Kidney (tissue), 22 donors: ENCODE measurements at places on chromosomes 12 and 14. TPM values are rescaled to one million over a fixed set of nuclear protein-coding genes. Genes with fewer than 3 reads are reported as not detected.

GRCh38 chr12:49019443-49020324 is 1.1 kb upstream of the PRKAG1 start:
- peak; percentile 70 for DNase-seq

- DNase-seq = no peak
Observed at GRCh38 chr12:32541754-32542374, 137.2 kb upstream of the DNM1L start.

DNA sequence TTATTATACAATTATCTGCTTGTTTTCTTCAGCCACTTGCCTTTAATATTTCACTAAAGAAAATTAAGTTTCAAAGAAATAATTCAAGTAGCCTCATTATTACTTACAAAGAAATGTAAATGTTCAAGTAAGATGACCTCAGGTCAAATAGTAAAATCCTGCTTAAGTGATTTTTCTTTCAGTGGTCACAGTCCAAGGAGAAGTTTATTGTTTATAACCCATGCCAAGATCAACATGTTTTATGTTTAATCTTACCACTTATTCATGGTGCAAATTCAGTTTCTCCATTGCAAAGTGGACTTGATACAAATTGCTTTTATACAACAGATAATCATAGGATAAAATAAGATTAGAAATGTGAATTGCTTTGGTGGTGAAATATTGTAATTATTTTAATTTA is 370.2 kb upstream of the FLRT2 start:
- DNase-seq = no peak

- DNase-seq = no peak
Observed at GRCh38 chr14:52876311-52876710, 74.5 kb downstream of the FERMT2 start.

DNA sequence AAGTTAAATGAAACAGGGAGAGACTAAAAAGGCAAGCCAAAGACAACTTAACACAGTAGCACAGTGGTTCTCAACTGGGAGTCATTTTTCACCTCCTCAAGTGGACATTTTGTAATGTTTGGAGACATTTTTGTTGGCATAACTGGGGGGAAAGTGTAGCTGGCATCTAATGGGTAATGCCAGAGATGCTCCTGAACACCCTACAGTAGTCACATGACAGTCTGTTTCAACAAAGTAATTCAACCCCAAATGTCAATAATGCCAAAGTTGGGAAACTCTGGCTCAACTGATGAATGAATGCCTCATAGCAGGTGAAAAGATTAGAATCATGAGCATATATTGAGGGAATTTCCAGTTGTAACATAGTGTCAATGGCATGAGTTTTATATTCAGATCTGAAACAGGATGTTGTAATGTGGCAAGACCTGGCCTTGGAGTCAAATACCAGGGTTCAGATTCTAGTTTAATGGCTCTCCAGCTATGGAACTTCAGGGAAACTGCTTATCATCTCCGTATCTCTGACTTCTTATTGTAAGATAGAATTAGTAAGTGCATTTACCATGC is 2.4 kb upstream of the OR4K5 start:
- no peak for DNase-seq

DNA sequence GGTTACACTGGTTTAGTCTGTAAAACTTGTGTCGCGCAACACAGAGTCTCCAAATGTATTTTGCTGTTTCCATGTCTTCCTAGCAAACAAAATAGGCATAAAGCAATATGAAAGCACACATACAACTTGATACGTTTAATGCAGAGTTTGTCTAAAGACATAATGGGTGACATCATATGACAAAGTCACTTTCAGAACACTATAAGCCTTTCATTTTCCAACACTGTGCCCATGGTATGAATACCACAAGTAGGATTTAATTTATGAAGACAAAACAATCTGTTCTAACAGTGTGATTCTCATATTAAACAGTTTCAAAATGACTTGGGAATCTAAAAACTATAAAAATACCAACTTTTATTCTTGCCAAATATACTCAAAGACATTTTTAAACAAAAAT is 58.4 kb downstream of the PTPN21 start:
- no peak for DNase-seq

- peak; percentile 72 for DNase-seq
Observed at GRCh38 chr12:42568952-42569915, 20.3 kb downstream of the PRICKLE1 start.

- peak; percentile 83 for DNase-seq
Observed at GRCh38 chr12:110345176-110345661, 58.3 kb downstream of the ANAPC7 start.

DNA sequence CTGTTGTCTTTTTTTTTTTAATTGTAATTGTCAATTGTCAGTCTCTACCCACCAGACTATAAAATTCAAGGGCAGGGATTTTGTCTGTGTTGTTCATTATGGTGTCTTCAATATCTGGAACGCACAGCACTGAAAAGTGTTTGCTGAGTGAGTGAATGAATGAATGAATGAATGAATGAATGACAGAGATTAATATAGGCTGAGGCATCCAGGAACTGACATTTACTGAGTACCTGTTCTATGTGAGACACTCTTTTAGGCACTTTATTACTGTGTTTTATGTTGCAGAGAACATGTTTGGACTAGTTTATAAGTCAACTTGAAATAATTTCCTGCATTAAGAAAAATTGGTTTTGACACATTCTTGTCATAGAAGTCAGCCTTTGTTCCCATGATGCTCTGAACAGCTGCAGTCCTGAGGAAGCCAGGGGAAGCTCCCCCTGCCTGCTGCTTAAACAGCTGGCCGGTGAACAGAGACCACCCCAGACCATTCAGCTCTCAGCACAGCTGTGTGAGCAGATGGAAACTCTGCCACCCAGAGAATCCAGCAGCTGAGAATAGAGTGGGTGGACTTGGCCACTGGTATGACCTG is 160.7 kb upstream of the CCND2 start:
- DNase-seq = peak; percentile 76

- DNase-seq = peak; percentile 84
Observed at GRCh38 chr12:111313833-111314259, 55.0 kb downstream of the PHETA1 start.

GRCh38 chr12:64044191-64044590 is 177.9 kb downstream of the KICS2 start:
- DNase-seq = no peak

GRCh38 chr12:50218386-50218785 is 51.2 kb upstream of the CERS5 start:
- DNase-seq = no peak

GRCh38 chr14:72583316-72584272 is 310.3 kb downstream of the DPF3 start:
- DNase-seq = no peak

DNA sequence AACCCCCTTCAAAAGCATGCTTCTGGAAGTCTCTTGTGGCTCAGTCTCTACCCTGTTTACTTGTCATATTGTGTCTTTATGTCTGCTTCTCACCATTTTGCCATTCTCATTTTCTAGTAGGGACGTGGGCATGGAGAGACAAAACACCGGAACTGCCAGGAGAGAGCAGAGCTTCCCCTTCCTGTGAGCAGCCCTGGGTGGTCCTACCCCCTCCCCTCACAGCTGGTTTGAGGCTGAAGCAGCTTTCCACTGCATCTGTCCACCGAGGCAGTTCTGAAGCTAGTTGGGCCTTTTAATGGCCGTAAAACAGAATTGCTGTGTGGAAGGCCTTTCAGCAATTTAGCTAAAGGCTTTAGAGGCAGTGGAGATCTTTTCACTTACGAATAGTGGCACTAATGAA is 77.0 kb downstream of the PELI2 start:
- peak; percentile 38 for DNase-seq

DNA sequence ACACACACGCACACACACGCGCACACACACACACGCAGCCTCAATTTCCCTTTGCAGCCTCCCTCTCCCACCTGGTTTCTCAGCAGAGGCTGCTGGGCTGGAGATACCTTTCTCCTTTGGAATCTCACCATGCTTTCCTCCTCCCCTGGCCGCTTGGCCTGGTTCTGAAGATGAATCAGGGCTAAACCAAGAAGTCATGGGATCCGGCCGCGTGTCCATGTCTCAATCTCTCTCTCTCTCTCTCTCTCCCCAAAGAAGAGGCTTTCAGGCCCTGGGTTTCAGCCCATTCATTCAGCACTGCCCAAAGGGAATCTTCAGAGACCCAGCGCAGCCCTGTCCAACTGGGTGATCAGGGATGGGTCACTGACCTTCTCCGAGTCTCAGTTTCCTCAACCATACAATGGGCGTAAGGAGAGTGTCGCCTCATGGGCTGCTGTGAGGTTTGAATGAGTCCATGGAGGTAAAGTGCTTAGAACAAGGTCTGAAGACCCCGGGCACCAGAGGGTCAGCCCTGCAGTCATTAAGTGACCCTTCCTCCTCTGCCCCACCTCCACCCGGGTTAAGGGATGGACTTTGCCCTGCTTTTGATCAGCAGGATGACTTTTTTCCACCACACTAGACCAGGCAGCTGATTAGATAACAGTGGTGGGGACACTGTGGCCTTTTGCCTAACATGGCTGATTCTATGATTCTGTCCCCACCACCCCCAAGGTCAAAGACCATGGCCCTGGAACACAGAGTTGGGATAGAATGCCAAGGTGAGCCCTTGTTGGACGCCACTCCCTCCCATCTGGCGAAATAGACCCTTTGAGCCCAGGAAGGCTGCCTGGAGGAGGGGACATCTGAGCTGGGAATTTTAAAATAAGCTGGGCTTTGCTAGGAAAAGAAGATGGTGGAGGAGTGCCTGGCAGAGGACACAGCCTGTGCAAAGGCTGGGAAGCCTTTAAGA is 42.1 kb downstream of the SCARB1 start:
- DNase-seq = no peak

DNA sequence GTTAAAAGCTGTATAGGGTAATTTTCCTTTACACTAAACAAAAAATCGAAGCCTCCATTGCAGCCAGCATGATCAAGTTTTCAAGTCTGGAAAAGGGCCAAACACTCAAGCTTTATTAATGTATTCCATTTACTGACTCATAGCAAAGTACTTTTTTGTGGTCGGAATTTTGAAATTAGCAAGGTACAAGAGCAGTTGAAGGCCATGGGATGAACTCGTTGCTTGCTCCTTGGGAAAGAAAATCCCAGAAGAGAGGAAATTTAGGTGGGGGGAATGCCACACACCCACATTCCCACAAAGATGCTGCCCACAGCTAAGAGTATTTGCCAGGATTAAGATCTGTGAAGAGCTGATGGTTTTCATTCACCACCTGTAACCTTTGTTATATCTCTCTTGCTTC is 333.7 kb downstream of the EGLN3 start:
- DNase-seq = no peak

DNA sequence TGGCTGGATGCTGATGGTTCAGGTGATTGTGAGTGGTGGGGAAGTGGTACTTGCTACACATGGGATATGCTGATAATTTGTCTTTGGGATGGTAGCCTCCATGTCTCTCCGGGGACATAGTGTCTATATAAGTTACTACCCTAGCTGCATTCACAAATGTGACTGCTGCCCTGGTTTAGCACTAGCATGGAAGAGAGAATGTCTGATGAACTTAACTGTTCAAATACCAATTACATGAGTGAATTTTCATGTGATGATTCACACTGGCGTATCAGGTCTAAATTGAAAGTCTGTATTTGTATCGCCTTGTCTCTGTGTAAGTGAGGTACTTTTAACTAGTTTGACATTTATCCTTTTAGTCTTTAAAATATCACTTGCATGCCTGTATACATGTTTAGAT is 34.4 kb downstream of the ATF7IP start:
- no peak for DNase-seq

DNA sequence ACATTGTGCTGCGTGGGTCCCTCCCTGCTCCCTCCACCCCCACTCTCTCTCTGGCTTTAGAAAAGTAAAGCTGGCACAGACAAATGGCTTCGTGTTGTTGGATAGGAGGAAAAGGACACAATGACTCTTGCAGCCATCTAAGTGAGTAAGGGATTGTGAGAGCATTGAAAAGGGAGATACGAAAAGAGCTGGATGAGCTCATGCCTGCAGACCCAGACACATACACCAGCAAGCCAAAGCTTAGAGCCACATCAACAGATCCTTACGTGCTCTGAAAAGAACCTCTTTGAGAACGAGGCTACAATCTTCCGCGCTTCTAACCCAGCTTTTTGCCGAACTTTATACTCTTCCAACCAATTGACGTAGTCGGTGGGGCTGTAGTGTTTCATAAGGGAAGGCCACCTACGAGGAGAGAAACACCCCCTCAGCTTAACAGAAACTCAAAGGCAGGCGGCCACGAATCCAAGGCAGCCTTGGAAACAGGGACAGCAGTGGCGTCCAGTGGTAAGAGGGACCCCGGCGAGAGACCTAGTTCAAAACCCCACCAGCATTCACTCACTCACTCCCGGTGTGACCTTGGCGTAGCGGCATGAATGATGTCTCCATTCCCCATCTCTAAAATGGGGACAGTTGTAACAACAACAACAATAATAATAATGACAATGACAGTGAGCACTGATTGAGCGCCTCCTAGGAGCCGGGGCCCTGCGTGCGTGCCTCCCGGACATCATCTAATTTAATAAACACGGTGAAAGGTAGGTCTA is 1.1 kb downstream of the FBXO21 start:
- peak; percentile 54 for DNase-seq

- DNase-seq = no peak
Observed at GRCh38 chr14:65476273-65476941, 63.9 kb downstream of the FUT8 start.

DNA sequence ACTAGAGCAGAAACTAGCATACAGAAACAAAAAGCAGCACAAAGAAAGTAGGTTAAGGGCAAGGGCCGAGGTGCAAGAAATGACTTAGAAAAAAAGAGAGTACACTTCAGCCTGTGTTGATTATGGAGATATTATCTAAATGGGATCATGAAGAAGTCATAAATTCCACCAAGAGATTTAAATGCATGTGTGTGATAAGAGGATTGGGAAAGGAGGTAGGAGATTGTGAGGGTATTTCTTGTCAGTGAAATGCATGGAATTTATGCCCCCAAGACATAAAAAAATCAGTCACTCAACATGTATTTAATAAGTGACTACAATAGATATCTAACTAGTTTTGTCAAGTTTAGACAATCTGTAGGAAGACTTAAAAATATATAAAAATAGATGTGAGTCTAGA is 976.2 kb upstream of the LRFN5 start:
- DNase-seq = no peak

KRT75 gene
- polyA plus RNA-seq = not detected

NFATC4 gene
- 38.9 TPM for polyA plus RNA-seq

TMEM253 gene
- polyA plus RNA-seq = 0.43 TPM

TAS2R31 gene
- not detected for polyA plus RNA-seq
